ENCODE measurements at places on chromosomes 5 and 9. TPM values are rescaled to one million over a fixed set of nuclear protein-coding genes. Genes with fewer than 3 reads are reported as not detected.

- no peak for DNase-seq
These were observed 110.9 kb upstream of the IL6ST start for GRCh38 chr5:56105511-56106291.

DNA sequence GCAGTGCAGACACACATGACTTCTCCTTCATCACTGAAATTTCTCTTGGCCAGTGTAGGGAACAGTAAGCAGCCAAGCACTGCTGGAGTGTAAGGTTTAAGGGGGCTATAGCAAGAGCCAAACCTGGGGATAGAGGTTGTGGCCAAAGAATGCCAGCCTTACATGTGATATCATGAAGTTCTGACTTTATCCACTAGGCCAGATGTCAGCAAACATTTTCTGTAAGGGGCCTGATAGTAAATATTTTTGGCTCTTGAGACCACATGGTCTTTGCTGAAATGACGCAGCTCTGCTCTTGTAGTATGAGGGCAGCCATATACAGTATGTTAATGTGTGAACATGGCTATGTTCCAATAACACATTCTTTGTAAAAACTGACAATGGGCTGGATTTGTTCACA, 29.7 kb upstream of the FYB1 start:
- no peak for DNase-seq

Gene GPR150
- not detected for total RNA-seq

- no peak for DNase-seq
These were observed 395.7 kb upstream of the ZNF462 start for GRCh38 chr9:106467113-106467864.

- DNase-seq: peak; percentile 32
These were observed 3.4 kb downstream of the LMNB1 start for GRCh38 chr5:126780165-126780827.

Gene MSMP
- total RNA-seq: not detected

Gene C9orf40
- total RNA-seq: 12.7 TPM

Gene PRSS3
- total RNA-seq: not detected

Gene MIGA2
- 34.4 TPM for total RNA-seq

DNA sequence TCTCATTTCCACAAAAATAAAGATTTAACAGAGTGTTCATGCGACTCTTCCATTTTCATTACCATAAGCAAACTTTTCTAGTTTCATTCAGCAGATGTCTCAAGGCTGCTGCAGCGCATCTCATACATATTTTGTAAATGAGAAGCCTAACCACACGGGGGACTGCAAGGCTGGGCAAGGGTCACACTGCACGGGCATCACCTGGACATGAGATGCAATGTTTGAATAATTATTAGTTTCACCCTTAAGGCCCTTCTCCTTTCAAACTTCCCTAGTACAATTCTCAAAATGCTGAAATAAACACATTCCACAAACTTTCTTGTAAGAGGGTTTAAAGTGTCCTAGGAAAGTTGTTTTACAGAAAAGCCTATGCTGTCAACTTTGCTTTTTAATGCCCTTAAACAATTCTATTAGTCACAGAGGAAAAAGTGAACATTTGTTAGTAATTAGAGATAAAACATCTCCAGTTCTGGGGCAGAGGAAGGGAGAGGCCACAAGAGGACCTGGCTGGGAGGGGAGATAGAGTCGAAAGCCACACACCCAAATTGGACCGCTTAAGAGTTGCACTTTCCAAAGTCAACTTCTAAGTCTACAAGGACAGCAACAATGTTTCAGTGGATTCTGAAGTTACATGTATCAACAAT, 1.3 kb downstream of the DENND1A start:
- DNase-seq: no peak

GRCh38 chr9:106869458-106869857, 6.5 kb downstream of the ZNF462 start:
- DNase-seq: no peak

DNA sequence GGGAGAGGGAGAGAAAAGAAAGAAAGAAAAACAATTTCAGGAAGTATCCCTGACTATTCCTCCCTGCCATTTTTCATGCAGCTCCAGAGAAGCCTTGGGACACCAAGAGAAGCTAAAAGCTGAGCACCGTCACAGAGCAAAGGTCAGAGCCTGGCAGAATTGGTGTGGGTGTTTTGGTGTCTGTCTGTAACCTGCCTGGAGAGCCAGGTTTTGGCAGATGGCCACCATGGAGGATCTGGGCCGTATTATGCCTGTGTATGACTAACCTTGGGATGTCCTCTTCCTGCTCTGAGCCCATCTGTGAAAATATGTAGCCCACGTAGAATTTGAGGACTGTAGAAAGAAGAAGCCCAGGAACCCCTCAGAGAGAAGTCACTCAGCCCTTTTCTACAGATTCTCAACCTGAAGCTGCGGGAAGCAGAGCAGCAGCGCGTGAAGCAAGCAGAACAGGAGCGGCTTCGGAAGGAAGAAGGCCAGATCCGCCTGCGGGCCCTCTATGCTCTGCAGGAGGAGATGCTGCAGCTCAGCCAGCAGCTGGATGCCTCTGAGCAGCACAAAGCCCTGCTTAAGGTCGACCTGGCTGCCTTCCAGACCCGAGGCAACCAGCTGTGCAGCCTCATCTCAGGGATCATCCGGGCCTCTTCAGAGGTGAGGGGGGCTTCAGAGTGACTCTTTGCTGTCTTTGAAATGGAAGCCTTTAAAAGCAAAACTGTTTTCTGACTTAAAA, 18.8 kb downstream of the GLE1 start:
- DNase-seq: peak; percentile 3

Gene MYOT
- total RNA-seq: not detected

Gene ADAMTS12
- total RNA-seq: 10.8 TPM

- no peak for DNase-seq
These were observed 65.9 kb upstream of the GNAQ start for GRCh38 chr9:78097541-78097940.

- no peak for DNase-seq
These were observed 20.0 kb upstream of the PCAT7 start for GRCh38 chr9:94534901-94535300.

Gene GALNT12
- total RNA-seq: 4.9 TPM

GRCh38 chr9:107989544-107989943, 500.0 kb upstream of the KLF4 start:
- no peak for DNase-seq

Gene FOXD4L4
- total RNA-seq: 0.16 TPM

DNA sequence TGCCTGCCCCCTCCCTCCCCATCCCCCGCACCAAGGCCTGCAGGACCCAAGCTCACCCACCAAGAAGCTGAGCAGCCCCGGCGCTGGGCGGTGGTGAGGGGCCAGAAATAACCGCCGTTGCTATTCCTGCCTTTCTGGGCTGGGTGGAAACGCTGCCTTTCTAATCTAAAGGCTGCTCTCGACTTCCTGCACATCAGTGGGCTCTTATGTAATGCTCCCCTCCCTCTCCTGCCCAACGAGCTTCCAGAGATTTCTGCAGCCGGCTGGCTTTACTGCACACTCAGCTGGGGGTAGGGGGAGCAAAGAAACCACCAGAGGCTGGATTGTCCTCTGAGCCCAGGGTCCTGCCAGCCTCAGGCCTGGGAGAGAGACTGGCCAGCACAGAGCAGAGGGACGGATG, 6.9 kb upstream of the EGR1 start:
- no peak for DNase-seq

- no peak for DNase-seq
These were observed 4.0 kb upstream of the CMYA5 start for GRCh38 chr5:79685627-79686026.

DNA sequence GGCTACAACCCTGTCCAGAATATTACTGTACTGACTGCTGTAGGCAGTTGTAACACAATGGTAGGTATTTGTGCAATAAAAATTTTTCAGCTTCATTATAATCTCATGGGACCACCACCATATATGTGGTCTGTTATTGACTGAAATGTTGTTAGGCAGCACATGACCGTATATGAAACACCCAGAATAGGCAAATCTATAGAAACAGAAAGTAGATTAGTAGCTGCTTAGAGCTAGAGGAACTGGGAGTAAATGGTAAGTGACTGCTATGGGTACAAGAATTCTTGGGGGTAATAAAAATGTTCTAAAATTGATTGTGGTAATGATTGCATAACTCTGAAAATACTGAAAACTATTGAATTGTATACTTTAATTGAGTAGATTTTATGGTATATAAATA, 185.7 kb downstream of the ESM1 start:
- no peak for DNase-seq

Gene WNT8A
- total RNA-seq: not detected

Gene CARTPT
- total RNA-seq: not detected

Gene CCIN
- not detected for total RNA-seq

Gene CNTNAP3
- total RNA-seq: 5.4 TPM

Gene KCNN2
- 2.7 TPM for total RNA-seq

DNA sequence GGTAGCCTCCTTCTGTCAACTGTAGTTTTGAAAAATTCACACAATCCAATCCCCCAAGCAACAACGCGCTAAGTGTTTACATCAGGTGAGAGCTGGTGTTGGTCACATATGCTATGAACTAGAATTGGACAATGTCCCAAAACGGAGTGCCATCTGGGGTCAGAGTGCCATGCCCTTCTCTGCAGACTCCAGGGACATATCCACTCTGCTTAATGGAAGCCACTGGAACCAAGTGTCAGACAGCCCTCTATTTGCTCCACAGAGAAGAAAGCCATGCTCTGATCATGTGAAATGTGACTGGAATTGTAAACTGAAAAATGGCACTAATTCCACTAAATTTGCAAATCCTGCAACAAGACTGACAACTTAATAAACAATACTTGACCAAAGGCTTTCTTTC, 12.2 kb downstream of the ABCA1 start:
- no peak for DNase-seq

Gene GFI1B
- total RNA-seq: not detected

Gene PAIP2
- 103 TPM for total RNA-seq

GRCh38 chr9:127930231-127931091, at the start of gene PIP5KL1:
PIP5KL1 (minus strand) TSS chr9:127930777; CDS start chr9:127930752, 25 bp downstream.
- peak; percentile 86 for DNase-seq

- DNase-seq: no peak
These were observed 4.7 kb upstream of the PDLIM7 start for GRCh38 chr5:177501874-177502678.

DNA sequence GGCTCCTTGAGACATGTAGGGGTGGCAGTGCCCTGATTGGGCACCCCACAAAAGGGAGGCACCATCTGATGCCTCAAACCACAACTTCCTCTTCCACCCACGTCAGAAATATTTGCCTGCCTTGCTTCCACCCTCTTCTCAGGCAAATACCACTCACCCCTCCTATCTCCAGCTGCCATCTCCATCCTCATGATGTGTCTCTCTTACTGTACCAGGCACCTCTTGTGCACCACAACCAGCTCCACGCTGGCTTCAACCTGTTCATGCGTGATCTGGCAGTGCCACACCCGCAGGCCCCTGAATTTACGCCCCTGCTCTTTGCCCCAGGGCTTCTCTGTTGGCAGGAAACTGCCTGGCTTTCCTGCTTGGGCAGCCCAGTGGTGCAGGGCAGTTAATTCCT, 87.8 kb upstream of the HSPA9 start:
- DNase-seq: no peak

GRCh38 chr9:129006328-129007034, 21.6 kb downstream of the SH3GLB2 start:
- DNase-seq: peak; percentile 65

DNA sequence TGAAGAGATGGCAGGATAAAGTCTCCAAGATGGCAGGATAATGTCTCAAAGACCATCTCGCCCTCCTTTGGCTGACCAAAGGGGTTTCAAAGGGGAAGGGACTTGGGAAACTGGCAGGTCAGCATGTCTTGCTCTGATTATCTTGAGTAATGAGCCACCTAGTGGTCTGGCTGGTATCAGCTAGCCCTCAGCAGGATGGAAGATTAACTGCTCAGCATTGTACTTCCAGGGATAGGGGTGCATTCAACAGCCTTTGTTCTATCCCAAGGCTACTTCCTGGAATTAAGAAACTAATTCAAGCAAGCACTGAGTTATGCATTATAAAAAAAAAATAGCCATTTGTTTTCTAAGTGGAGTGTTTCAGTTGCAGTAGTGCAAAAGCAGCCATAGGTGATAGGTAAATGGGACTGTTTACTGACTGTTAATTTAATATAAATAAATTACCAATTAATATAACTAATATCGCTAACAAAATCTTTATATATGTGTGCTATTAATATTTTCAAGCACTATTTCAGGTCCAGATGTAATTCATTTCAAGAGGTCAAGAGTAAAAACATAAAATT, 555.5 kb downstream of the CDH9 start:
- peak; percentile 29 for DNase-seq

DNA sequence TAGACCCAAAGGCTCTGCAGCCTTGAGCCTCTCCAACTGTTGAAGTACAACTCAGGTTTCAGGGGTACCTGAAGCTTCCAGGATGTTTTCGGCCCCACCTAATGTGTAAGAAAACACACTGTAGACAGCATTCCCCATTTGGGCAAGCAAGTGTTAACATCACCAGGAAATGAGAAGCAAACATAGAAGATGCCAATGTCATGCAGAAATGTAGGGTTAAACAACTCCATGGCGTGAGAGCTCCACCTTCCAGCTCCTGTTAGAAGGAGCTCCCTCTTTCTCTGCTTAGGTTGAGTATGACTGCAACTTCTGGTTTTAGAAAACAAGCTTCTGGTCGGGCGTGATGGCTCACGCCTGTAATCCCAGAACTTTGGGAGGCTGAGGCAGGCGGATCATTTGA, 31.0 kb upstream of the DENND1A start:
- DNase-seq: no peak

Gene C5orf34
- 11.4 TPM for total RNA-seq

DNA sequence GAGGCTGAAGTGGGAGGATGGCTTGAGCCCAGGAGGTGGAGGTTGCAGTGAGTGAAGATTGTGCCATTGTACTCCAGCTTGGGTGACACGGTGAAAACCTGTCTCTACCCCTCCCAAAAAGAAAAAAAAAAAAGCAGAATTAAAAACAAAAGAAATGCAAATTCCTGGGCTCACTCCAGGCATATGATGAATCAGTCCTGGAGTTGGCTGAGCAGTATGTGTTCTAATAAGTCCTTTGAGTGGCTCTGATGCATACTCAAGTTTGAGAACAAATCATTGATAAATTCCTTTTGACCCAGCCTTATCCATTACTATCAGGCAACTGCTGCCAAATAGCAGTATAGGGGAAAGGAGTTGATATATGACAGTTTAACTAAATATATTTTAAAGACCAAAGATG, 28.3 kb downstream of the UHRF2 start:
- no peak for DNase-seq

- no peak for DNase-seq
These were observed 58.9 kb downstream of the DAP start for GRCh38 chr5:10702040-10702629.

Gene C1QTNF2
- 0.42 TPM for total RNA-seq

Gene GAPT
- total RNA-seq: not detected

Gene PCDHA1
- total RNA-seq: 0.07 TPM

Data from neural crest cell (in vitro differentiated cells).